ENCODE measurements at places on chromosomes 3 and 15.

GRCh38 chr3:63353383-63353782 is 75.3 kb downstream of the SYNPR start:
- DNase-seq = no peak

GRCh38 chr15:63803106-63803886 is 30.5 kb downstream of the HERC1 start:
- DNase-seq = no peak

- DNase-seq = peak; percentile 87
Measured at GRCh38 chr15:99719096-99719541, 14.1 kb downstream of the LYSMD4 start.

- no peak for DNase-seq
Measured at GRCh38 chr3:69294014-69294766, 91.7 kb downstream of the FRMD4B start.

GRCh38 chr3:113021471-113021870 is 30.7 kb downstream of the GTPBP8 start:
- DNase-seq = no peak

GRCh38 chr15:74240002-74240568 is 4.0 kb downstream of the CCDC33 start:
- no peak for DNase-seq

DNA sequence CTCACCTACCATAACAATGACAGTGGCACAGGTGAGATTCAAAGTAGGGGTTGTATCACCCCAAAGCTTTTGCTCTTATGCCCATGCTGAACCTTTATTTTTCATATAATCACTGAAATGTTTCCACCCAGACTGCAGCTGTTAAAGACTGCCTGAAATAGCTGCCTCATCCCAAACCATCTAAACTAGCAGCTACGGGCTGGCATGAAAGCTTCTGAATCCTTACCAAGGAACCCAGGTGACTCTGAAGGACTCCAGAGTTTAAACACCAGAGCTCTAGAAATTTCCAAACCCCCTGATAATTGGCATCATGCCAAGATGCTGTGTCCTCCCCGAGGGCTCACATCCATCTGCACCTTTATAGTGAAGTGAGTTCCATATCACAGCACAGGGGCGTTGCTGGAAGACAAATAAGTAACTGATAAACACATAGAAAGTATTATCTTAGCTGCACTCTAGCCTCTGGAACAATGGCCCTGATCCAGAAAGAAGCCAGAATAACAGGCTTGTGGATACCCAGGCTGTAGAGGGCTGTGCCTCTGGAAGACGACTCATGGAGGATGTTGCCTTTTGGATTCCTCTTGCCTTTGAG is 238.9 kb downstream of the CADPS start:
- no peak for DNase-seq

- no peak for DNase-seq
Measured at GRCh38 chr3:157718800-157719199, 215.6 kb upstream of the VEPH1 start.

DNA sequence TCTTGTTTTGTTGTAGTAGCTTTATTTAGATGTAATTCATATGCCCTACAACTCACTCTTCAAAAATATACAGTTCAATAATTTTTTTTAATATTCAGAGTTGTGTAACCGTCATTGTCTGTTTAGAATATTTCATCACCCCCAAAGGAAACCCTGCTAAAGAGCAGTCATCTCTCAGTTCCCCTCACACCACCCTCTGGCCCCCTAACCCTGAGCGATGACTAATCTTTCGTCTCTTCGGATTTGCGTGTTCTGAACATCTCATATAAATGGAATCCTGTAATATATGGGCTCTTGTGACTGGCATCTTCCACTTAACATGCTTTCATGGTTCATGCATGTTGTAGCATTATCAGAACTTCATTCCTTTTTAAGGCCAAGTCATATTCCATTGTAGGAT is 183.8 kb downstream of the ATG7 start:
- peak; percentile 87 for DNase-seq

DNA sequence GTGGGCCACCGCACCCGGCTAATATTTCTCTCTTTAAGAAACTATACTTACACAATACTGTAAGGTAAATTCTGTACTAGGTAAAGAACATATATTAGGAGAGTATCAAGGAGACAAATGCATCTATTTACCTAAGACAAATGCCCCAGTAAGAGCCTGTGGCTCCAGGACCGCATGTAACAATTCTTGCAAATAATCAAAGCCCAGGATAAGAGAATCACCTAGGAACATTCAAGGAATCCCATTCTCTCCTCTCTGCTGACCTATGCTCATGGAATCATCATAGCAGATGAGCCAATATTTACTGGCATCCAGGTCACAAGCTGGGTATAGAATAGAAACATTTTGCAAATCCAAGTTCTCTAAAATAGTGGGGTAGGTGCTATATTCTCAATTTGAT is 347.7 kb downstream of the FOXP1 start:
- no peak for DNase-seq

GRCh38 chr3:126104028-126104635 is 20.2 kb upstream of the SLC41A3 start:
- no peak for DNase-seq

DNA sequence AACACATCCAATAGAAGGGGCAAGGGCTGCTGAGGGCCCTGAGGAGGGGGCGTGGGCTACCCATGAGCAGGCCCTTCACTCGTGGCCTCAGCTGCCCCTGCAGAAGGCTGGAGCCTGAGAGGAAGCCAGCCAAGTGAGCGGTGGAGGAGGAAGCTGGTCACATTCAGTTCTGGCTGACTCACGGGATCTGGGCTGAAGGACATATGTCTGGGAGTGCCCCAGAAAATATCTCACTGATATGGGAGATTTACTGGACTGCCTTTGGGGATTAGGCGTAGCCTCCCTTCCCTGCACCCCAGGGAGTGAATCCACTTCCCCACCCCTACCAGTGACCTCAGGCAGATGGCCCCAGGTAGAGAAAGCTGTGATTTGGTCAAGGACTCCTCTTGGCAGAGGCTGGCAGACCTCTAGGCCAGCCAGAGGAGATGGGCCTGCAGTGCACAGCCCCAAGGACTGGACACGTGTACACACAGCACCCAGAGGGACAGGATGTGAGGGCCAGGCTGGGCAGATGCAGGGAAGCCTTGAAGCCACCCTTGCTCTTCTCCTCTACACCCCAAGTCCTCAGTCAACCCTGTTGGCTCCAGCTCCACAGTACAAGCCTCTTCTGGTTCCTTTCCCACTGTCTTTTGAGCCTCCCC is 14.2 kb upstream of the ANKDD1A start:
- DNase-seq = no peak

- no peak for DNase-seq
Measured at GRCh38 chr3:187737368-187738070, 7.7 kb downstream of the BCL6 start.

- DNase-seq = no peak
Measured at GRCh38 chr3:194023501-194024280, 112.3 kb upstream of the HES1 start.

- no peak for DNase-seq
Measured at GRCh38 chr3:195886181-195887141, 21.9 kb downstream of the TNK2 start.

- DNase-seq = no peak
Measured at GRCh38 chr3:100665230-100665629, 44.1 kb upstream of the TFG start.

DNA sequence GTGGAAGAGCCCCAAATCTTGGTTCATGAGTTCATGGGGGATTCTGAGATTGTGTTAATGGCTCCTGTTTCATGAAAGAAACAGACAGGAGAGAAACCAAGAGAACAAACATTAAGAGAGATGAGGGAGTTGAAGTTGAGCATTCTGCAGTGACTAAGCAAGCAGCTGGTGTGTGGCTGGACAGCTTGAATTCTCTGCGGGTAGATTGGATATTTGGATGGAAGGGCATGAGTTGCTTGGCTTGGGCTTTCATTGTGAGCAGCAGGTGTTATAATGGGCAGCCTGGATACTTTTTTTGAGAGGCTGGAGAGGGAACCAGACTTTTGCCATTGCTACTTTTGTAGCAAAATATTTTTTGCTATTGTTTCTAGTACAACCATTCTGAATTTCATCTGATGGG is 346.8 kb upstream of the SATB1 start:
- DNase-seq = no peak

DNA sequence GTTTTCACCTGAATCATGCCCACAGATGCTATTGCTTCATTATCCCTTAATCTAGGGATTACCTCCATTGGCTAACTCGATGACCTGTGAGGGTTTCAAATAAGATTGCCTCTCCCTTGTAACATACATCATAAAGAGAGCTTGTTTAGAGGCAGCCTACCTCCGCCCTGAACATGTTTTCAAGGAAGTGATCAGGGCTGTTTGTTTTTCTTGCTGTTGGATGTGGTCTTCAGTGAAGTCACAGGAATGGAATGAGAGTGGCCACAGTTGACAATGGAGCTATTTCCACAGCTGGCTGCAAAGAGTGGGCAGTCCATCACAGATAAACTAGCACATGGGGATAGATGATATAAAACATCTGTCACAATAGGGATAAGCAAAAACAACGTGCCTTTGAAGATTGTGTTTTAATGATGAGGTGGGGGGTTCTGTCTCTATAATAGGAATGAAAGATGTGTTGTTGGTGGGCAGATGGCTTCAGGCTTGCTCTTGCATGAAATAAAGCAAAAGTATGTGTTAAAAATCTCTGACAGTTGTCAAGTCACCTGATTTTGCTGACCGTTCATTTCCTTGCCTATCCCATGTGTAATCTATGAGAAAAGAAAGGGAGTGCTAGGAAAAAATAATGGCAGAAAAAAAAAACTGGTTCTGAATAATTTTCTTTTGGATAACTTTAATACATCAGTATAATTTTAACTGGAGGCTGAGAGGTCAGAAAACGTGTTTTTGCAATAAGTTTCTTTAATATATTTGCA is 642.3 kb downstream of the RBMS3 start:
- peak; percentile 92 for DNase-seq

DNA sequence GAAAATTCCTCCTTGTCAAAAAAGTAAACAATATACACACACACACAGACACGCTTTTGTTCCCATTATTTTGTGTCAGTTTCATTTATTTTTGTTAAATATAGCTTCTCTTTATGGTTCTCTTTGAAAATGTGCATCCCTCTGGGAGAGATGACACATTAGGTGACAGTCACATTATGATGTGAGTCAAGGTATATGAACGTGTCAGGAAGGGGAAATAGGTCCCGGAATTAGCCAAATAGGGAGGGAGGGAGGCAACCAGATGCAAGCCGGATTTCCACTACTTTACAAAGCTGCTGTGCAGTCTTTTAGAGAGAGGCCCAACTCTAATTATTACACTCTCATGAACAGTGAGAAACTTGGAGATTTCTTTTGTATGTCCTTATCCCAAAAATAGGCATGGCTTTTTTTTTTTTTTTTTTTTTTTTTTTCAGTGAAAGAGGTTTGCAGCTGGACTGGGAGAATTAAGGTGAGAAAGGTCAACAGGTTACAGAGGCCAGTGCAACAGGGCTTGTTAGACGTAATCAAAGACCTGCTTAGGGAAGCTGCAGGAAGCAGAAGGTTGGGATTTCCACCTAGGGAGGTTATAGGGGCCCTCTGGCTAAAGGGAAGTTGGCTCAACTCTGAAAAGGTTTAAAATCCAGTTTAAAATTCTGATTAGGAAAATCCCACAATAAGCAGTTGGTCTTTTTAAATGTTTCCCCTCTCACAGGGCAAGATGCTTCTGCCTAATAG is 240.5 kb upstream of the UBE2E1 start:
- no peak for DNase-seq

DNA sequence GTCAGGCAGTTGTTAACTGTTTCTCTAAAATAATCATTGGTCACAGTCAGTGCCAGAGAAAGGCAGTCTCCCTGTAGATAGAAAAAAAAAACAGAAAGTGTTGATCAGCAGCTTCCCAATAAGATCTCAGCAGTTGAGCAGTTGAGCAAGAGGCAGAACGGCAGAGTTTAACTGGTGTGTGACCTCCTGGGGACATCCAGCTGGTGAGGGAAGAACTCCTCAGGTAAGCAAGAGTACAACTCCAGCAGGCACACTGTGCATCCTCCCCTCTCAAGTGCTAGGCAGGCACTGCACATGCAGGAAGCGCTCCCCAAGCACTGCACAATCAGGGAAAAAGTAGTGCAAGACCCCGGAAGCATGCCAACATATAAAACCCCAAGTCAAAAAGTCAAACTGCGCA is 1287.2 kb downstream of the NSUN3 start:
- DNase-seq = no peak

DNA sequence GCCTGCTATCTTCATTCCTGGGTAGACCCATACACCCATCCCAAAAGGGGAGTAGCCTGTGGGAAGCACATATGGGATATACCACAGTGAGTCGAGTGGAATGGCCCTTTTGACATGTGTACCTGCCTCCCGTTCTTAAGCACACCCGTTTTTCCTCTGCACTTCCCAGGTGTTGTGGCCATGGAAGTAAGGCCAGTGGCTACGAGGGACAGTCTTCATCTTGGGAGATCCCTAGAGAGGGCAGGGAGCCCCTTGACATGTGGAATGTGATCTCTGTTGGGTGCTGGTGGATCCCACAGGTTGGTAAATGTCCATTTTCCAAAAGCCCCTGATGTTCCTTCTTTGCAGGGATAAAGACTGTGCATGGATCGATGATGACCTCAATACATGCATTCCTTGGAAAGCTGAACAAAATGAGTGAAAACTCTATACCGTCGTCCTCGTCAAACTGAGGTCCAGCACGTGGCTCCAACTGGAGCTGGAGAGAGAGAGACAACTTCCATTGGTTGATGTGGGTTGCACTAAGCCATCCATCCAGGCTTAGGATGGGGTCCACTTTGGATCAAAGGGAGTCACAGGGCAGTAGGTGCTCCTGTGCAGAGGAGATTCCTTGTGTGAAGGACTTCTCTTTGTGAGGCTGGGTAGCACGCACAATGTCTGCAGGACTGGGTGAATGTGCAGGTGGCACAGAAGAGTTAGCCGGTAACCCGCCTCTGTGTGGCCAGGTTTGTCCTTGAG is 136.8 kb downstream of the SNRPN start:
- no peak for DNase-seq

- DNase-seq = no peak
Measured at GRCh38 chr3:38553071-38553470, 56.9 kb downstream of the EXOG start.

GRCh38 chr3:43013743-43014155 is 34.6 kb downstream of the GASK1A start:
- no peak for DNase-seq

DNA sequence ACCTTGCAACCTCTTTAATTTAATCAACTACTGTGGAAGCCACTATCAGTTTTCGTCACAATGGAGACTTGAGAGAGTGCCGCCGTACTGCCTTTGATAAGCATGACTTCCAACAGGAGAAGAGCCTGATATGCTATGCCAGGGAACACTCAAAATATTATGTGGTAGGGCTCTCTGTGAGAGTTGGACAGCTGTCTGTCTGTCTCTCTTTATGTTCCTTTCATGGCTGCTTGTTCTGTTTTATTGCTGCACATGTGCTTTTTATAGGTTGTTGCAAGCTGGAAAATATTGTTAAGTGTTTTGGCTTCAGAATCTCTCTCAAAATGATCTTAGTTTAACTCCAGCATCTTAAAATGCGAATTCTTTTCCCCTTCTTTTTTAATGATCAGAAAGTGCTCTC is 249.4 kb upstream of the RARB start:
- DNase-seq = no peak

GRCh38 chr3:69370156-69370883 is 15.6 kb downstream of the FRMD4B start:
- DNase-seq = no peak
